Stimulated activated CD4-positive, alpha-beta T cell treated with anti-CD3 and anti-CD28 coated beads, Interleukin-4, amount 100 ng/mL, for 24 hours (primary cell): ENCODE measurements at places on chromosomes 13 and 19.

DNA sequence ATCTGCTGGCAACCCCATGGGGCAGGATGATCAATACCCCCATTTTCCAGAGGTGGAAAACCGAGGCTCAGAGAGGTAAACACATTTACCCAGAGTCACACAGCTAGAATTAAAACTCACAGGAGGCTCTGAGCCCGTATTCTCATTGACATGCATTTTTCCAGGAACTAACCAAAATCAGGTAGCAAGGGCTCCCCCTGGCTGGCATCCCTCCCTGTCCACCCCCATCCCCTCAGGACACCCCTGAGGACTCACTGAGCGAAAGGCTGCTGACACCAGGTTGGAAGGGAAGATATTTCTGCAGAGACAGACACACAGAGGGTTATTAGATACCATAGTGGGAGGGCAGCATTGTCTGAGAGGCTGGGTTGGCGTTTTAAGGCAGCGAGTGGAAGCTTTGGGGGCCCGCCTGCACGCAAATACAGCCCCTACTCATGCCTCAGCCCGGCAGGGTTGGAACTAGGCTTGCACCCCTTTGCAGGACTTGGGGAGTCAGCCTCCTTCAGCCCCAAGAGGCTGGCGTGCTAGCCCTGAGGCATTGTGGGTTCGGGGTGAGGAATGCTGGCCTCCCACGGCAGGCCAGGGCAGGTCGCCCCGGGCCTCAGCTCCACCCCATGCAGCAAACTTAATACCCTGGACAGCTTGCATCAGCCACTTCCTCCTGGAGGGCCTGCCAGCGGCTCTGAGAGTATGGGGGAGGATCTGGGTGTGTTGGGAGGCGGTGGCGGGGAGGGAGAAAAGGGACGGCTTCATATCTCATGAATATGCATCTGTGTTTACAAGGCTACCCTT lies 3.9 kb downstream of the SLC1A5 start:
- peak; percentile 76 for DNase-seq

DNA sequence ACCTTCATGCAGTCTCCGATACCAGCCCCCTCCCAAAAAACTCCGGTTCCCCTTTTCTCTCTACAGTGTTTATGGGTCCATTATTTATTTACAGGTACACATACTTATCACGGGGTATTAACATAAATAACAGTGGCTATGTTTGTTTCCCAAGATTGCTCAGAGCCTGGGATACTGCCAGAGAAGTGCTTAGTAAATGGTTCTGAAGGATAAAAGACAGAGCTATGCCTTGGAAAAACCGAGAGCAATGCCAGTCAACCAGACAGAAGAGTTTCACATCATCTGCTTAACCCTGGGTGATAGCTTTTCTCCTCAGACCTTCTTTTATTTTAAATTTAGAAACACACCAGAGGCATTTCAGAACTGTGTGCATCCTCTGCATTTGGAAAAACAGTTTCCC lies 61.3 kb downstream of the NUFIP1 start:
- DNase-seq = no peak

DNA sequence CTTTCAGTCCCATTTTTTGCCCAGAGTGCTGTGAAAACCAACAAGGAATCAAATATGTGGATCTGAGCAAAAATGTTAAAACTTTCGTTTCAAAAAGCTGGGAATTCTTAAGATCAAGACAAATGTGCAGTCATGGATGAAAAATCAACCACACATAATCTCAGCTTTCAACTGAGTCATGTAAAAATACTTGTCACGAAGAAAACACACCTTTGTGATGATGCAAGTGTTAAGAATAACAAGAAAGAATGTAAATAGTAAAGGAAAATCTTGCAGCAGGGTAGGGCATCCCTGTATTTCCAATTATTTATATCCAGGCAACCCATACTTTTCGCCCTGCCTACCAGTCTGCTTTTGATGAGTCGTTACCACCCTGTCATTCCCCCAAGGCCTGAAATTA lies 27.4 kb upstream of the DCLK1 start:
- no peak for DNase-seq

- DNase-seq = no peak
Observed at GRCh38 chr19:33370783-33371182, 2.7 kb upstream of the CEBPG start.

GRCh38 chr19:3098515-3099346 lies 4.6 kb downstream of the GNA11 start:
- no peak for DNase-seq

DNA sequence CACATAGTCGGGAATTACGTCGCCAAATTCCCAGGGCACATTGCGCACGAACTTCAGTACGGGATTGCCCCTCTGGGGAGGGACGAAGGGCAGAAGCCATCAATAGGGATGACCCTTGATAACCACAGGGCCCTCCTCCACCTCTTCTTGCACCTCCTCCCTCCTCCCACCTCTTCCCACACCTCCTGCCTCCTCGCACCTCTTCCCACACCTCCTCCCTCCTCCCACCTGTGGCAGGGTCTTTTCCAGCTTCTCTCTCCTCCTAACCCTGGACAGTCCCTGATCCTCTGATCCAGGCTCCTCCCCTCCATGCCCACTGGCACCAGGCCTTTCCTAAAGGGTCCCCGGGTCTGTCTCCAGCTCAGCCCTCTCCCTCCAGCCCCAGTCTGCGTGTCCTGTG lies 3.4 kb downstream of the ERCC1 start:
- no peak for DNase-seq

- DNase-seq = no peak
Observed at GRCh38 chr13:35787937-35788336, 311.4 kb upstream of the MAB21L1 start.

- DNase-seq = no peak
Observed at GRCh38 chr13:68066879-68067513, 836.9 kb upstream of the PCDH9 start.

- no peak for DNase-seq
Observed at GRCh38 chr13:95137096-95137495, 164.2 kb downstream of the ABCC4 start.

DNA sequence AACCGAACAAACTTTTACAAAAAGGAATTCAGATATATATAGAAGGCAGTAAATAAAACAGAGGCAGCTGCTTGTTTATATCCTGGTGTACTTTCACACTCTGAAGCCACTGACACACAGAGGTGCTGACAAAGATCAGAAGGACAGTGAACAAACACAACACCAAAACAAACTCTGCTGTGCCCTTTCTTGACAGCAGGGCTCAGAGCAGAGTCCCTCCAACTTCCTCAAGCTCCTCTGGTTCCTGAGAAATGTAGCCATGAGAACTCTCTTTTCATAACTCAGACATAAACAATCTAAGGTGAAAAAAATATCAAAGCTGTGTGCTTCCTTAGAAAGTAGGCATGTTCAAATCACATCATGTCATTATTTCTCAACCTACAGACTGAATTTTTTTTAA lies 1052.8 kb upstream of the SPRY2 start:
- DNase-seq = no peak

- peak; percentile 78 for DNase-seq
Observed at GRCh38 chr19:35269438-35270117, 816 bp downstream of the USF2 start.

GRCh38 chr19:17686592-17687024 lies 1.5 kb downstream of the UNC13A start:
- DNase-seq = no peak

DNA sequence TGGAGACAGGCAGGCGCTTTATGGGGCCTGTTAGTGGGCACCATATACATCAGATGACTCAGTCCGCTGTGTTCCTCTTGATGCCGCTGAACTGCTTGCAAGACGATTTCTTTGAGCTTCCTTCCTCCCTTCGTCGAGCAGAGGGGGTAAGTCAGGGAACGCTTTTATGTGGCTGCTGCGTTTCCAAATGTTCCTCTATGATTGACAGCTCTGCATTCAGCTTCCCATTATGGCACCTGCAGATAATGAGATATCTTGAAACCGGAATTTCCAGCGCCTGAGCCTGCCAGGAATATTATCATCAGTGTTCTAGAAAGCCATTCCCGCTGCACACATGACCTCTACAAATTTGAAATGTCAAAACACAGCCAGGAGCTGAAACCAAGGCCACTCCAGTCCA lies 257.0 kb downstream of the TSHZ3 start:
- DNase-seq = no peak

GRCh38 chr13:27536361-27537101 lies 83.8 kb downstream of the LNX2 start:
- no peak for DNase-seq

GRCh38 chr19:1081301-1082164 lies 13.6 kb downstream of the POLR2E start:
- no peak for DNase-seq
